ENCODE measurements at places on chromosomes 7 and 10.

- DNase-seq: no peak
These were observed 17.7 kb upstream of the EXOC4 start for GRCh38 chr7:133234961-133235875.

DNA sequence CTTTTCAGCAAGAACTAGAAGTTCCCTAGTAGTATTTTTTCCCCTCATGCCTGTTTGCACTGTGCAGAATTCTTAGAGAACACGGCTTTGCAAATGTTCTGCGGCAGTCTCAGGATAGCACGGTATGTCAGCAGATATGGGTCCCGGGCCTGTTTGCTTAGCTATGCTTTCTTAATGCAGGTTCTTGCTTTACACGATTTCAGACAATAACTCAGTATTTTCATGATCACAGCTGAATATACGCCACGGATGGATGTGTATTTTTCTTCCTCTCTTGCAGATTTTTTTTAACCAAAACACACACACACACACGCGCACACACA lies 137.3 kb downstream of the HECW1 start:
- DNase-seq: no peak

- DNase-seq: no peak
These were observed 116.0 kb downstream of the SLIT1 start for GRCh38 chr10:97069576-97070362.

DNA sequence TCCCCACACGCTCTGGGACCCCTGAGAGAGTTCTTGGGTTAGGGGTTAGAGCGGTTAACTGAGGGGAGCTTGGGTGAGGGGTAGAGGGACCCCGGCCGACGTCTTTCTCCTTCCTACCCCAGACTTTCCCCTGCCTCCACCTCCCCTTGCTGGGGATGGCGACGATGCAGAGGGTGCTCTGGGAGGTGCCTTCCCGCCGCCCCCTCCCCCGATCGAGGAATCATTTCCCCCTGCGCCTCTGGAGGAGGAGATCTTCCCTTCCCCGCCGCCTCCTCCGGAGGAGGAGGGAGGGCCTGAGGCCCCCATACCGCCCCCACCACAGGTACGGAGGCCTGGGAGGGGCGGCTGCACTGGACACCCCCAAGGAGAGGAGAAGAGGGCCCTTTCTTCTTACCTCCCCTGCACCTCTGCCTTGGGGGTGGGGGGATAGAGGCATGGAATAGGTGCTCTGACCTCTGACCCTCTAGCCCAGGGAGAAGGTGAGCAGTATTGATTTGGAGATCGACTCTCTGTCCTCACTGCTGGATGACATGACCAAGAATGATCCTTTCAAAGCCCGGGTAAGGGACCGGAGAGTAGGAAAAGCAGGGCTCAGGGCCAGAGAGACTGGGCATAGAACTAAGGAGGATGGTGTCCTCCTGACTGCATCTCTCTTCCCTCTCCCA lies 1.1 kb downstream of the ZYX start:
- DNase-seq: no peak

- DNase-seq: peak; percentile 20
These were observed 23.9 kb downstream of the OPALIN start for GRCh38 chr10:96334616-96335526.

DNA sequence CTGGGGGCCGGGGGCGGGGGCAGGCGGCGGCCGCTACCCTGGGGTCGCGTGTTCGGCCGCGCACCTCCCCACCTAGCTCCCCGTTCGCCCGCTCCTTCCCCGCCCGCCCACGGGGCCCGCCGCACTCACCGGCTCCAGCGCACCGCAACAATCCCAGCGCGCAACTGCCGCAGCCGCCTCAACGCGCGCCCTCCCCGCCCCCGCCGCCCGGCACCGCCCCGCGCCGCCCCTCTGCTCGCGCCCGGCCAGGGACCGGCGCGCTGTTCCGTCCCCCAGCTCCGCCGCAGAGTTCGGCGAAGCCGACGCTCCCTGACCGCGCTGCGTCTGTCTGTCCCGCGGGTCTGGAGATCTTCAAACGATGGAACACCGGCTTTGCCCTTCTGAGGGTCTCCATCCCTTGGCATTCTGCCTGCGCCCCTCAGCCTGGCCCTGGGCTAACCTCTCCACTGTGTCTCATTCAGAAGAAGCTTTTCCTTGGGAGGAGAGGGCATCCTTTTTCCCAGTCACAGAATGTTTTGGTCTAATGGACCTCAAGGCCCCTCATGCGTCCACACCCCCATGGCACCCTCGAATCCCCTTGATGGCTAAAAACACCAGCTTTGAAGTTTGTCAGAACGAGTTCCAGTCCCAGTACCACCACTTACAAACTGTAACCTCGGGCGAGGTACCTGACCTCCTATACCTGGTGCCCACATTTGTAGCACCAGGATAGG lies at the start of gene NT5C2:
Gene NT5C2, minus strand, starts transcription at position 166 of the 713 bp plus-strand sequence. CDS start 18,314 bp downstream, outside the sequence.
- peak; percentile 79 for DNase-seq

DNA sequence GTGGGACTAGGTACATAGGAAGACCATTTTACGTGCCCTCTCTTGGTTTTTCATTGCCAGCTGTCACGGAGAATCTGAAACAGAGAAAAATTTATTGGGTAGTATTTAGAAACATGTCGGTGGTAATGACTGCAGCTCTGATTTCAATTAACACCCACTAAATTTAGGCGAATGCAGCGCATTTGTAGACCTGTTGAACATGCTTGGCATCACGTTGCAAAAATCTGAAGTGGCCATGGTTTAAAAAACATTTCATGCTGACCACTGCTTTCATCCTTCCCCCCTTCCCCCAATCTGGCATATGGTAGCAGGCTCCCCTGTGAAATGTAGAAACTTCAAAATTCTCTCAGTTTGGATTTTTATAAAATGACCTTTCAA lies 34.0 kb downstream of the LRMDA start:
- DNase-seq: no peak

DNA sequence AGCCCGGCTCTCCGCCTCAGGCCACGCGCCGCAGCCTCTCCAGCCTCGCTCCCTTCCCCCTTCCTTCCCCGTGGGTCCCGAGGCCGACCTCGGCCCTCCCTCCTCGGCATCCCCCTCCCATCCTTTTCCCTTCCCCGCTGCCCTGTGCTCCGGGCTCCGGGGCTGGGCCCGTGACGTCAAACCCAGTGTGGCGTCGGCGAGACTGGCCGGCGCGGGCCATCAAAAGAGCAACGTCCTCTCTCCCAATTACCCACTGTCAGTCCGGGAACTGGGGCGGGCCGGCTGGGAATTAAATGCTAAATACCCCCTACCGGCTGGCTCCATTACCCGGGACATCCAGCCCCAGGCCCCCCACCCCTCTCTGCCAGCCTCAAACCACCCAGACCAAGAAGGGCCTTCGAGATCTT lies 2.6 kb upstream of the GATA3 start:
- no peak for DNase-seq

GRCh38 chr10:2294739-2295138 lies 557.4 kb upstream of the ADARB2 start:
- DNase-seq: no peak

GRCh38 chr7:22723181-22723601 lies 3.8 kb upstream of the IL6 start:
- DNase-seq: no peak

DNA sequence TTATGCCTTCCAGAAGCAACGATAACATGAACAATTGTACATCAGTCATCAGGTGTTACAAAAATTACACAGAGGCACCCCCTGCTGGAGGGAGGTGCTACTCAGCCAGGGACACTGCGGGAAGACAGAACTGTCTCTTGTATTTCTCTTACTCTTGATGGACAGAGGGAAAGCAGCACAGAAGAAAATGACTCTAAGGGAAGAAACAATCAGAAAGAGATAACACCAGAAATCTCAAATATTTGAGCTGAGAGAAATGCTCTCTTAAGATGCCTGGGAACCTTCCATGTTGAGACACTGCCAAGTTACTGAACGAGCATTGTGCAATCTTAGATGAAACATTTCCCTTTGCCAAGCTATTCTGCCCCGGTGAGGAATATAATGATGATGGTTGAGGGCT lies 227.6 kb upstream of the NPSR1 start:
- no peak for DNase-seq

DNA sequence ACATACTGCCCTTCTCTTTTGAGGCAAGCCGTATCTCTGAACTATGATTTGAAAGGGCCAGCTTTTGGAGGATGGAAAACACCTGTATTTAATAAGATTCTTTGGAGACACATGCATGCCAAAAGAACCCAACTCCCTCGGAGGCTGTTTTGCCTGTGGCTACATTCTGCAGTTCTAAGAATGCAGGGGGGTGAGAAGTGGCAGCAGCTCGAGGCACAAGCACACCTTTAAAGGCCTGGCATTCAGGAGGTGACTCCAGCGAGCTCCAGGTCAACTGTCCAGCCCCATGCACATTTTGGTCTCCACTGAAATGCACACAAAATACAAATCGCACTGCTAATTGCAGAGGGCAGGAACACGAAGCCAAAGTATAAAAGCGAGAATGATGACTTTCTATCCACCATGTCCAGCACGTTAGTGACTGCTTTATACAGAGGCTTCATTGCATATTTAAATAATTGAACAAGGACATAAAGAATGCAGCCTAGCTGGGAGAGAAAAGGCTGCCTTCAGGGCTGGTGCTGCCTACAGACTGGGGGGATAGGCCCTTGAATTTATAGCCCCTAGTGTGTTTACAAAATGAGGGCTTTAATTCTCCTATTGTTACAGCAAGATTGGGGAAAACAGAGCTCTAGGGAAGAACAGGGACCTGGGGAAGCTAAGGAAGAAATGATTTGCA lies 359.3 kb downstream of the PLXNA4 start:
- DNase-seq: no peak

GRCh38 chr7:31892099-31892829 lies 177.9 kb downstream of the PDE1C start:
- no peak for DNase-seq

Measured in hematopoietic multipotent progenitor cell treated with erythropoietin and hydrocortisone succinate and interleukin-3 and kit ligand, for 17 days (in vitro differentiated cells).